ENCODE measurements at places on chromosomes 5 and 9. TPM values are rescaled to one million over a fixed set of nuclear protein-coding genes. Genes with fewer than 3 reads are reported as not detected.

Gene SLC6A7
- total RNA-seq: not detected

DNA sequence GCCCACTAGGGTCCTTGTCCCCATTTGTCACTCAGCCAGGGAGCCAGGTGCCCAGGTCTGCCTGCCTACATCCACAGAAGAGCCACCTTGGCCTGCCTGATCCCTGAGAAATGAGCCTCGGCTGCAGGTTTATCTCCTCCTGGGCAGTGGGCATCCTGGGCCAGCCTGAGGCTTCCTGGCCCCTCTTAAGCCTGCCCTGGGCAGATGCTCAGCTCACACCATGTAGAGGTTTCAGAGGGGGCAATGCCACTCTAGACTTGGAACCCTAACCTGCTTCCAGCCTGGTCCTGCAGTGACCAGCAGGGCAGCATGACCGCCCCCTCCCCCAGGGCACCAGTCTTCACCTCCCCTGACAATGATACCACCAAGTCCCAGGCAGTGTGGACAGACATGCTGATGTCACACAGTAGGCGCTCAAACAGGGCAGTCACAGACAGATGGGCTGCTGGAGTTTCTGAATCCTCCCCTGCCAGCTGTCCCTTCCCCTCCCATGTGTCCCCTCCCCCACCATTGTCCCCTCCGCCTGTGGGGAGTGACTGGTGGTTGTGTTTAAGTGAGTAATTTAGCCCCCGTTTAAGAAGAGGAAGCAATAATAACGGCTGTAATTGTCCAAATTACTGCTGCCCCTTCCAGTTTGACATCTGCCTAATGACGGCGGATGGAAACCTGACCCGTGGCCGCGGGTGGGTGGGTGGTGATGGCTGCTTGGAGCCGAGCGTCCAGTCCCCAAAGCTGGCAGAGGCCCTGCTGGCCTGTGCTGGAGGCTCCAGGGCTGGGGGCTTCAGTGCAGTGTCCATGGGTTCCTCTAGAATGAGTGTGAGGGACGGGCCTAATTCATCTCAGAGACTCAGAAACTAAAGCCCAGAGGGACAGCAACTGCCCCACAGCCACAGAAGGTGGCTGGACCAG, 147.7 kb downstream of the BARX1 start:
- DNase-seq: no peak

- no peak for DNase-seq
Measured at GRCh38 chr9:117018966-117019617, 332.0 kb downstream of the TRIM32 start.

DNA sequence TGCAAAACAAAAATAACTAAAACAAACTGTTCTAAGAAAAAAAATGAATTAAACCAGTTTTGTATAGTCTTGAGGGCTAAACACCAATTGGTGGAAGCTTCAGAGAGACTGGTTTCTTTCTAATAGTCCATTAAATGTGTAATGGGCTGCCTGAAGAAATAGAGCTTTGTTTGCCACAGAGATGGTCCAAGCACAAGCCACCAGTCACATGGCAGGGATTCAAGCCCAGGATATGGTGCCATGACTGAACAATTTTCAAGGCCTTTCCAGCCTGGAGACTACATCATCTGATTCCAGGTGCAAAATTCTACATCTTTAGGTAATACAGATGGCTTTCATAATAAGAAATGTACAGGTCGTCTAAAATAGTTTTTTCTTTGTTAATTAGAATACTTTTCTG, 355.3 kb downstream of the NR2F1-AS1 start:
- no peak for DNase-seq

GRCh38 chr5:134581241-134581981, 51.2 kb downstream of the SAR1B start:
- peak; percentile 16 for DNase-seq

GRCh38 chr9:81558091-81558830, 131.1 kb downstream of the TLE1 start:
- DNase-seq: peak; percentile 76

DNA sequence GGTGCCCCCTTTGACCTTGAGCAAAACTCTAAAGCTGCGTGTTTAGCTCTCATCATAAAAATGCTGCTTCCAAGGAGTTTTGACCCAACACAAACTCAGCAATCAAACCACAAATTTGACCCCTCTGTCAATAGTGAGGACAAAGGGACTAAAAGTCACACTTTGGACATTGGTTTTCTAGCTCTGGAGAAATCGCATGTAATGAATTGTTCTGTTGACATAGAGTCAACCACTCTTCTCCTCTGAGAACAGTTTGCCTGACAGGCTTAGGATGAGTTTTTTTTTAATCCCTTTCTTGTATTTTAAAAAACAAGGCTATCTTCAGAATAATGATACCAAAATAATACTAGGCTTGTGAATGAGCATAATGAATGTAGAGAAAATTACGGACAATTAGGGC, 61.1 kb upstream of the MAN2A1 start:
- no peak for DNase-seq

Gene CDH9
- total RNA-seq: not detected

DNA sequence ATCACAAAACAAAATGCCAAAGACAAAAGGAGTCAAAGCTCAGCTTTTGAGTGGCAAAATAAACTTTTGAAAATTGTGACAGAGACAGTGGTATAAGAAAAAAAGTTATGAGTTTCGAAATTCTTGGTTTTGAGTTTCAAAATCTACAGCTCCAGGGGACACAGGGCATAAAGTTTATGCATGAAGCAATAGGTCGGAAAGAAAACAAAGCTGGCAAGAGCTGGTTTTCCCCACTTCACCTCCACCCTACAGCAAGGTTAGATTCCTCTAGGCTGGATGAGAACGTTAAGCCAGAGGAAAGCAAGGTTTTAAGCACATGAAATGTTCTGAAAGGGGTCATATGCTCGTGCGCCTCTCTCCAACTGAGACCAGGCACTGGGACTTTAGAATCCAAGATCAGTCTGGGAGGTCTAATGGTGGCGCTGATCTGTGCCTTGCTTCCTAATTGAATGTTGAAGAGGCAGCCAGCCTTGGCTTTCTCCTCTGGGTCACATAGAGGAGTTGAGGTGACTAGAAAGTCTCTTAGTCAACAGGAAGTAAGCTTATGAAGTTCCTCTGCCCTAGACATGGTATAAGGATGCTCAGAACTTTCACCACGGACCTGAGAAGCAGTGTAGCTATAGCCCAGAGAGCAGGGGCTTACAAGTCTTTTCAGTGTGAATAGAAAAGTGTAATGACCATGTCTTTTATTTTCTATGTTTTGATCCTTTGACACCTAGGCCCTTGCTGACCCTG, 167.7 kb upstream of the DMAC1 start:
- DNase-seq: no peak

- no peak for DNase-seq
Measured at GRCh38 chr5:82599030-82599429, 320.9 kb upstream of the RPS23 start.

Gene BRINP1
- total RNA-seq: 9.0 TPM

DNA sequence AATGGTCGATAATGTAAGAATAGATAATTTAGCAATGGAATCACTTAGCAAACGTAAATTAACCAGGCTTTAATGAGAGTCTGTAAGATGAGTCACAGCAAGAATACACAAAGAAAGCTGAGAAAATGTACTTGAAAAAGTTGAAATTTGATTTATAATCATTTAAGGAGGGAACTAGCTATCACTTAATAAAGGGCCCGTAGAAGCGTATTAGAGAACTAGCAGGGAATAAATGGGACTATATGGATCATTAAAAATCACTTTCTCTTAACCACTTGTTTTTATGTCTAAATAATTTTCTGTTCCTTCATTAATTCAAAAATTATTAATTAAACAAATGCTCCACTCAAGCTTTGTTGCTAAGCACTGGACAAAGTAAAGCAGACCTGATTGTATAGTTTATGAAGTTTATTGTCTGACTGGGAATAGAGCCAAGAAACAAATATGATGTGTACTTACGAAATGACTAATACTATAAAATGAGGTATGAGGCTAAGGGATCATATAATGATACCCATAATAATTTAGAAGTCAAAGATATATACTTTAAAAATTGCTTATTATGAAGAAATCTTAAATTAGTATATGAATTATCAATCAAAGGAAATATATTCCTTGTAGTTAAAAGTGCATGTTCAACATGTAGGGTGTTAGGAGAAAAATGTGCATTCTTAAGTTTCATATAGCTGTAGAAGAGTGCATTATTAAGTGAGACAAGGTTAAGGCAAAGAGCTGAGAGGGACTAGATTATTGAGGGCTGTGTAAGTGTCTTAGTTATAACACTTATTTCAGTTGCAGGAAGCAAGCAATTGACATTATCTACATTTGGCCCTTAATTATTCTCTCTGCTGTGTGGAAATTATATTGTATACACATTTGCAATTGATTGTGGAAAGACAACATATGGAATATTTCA, 196.8 kb downstream of the PRDM9 start:
- no peak for DNase-seq

- DNase-seq: no peak
Measured at GRCh38 chr9:25935188-25935587, 256.9 kb upstream of the TUSC1 start.

DNA sequence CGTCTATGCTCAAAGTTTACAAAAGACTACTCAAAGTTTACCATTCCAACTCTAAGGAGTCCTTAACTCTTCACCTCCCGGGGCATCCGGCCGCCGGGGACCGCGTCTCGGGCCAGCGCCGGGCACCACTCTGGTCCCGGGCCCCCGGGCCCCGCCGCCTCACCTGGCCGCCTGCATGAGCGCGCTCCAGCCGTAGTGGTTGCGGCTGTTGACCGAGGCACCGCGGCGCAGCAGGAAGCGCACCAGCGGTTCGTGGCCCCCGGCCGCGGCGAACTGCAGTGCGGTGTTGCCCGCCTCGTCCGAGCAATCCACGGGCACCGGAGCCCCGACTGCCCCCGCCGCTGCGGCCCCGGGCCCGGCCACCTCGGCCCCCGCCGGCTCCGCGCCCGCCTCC, 388 bp downstream of the ANKS6 start:
- peak; percentile 53 for DNase-seq

GRCh38 chr5:82720213-82721086, 356.7 kb downstream of the TMEM167A start:
- DNase-seq: no peak

DNA sequence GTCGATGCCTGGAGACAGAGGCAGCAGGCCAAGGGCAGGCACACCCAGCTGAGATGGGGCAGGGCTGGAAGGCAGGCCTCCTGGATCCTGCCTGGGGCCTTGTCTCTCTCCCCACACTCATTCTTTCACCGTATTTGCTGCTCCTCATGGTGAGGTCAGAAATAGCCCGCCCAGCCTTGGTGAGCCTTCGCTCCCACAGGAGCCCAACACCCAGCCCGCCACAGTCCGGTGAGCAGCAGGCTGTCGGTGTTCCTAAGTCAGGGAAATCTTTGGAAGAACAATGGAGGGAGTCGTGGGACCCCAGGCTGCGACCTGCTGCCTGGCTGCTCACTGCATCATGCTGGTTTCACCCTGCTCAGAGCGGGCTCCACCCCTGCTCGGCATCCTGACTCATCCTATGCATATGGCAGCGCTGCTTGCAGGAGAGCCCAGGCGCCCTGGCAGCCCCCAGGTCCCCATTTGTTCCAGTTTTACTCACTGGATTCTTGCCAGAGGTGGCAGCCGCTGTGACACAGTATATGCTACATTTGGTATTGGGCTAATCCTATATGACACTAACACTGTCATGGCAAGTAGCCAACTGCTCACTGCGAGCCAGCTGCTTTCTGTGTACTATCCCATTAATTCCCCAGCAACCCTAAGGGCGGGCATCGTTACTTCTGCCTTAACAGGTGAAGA, 53.2 kb upstream of the NCS1 start:
- DNase-seq: peak; percentile 66
